ENCODE measurements at places on chromosomes 5 and 9. TPM values are rescaled to one million over a fixed set of nuclear protein-coding genes. Genes with fewer than 3 reads are reported as not detected.

The SPINK6 gene
- polyA plus RNA-seq, result 2.5 TPM

The GIN1 gene
- 3.2 TPM for polyA plus RNA-seq

The PRUNE2 gene
- 0.67 TPM for polyA plus RNA-seq

The WDR38 gene
- not detected for polyA plus RNA-seq
